ENCODE measurements at places on chromosomes 4 and X. TPM values are rescaled to one million over a fixed set of nuclear protein-coding genes. Genes with fewer than 3 reads are reported as not detected.

- DNase-seq: no peak
Observed at GRCh38 chr4:54731552-54731951, 73.8 kb downstream of the KIT start.

DNA sequence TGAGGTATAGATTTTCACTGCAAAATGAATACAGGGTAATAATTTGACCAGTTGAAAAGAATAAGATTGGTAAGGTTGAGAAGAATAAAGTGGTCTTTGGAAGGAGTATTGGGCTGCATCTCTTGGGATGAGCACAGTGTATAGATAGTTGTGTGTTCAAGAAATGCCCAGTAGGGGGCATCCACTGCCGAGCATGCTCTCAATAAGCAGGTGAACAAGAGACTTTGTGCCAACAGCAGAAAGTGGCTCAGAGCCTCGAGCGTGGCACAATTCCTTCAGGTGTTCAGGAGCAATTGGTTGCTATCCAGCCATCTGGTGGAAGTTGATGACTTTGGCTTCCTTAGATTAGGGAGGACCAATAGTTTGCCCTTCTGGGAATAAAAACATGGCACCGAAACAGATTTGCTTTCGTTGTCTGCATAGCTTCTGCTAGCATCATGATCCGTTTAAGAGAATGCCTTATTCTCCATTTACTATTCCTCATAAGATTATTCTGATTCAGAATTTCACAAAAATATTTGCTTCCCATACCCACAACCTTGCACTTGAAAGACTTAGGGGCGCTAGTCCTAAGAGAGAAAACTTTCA lies 258.1 kb upstream of the NEIL3 start:
- DNase-seq: no peak

- no peak for DNase-seq
Observed at GRCh38 chrX:46837558-46838485, 979 bp downstream of the RP2 start.

DNA sequence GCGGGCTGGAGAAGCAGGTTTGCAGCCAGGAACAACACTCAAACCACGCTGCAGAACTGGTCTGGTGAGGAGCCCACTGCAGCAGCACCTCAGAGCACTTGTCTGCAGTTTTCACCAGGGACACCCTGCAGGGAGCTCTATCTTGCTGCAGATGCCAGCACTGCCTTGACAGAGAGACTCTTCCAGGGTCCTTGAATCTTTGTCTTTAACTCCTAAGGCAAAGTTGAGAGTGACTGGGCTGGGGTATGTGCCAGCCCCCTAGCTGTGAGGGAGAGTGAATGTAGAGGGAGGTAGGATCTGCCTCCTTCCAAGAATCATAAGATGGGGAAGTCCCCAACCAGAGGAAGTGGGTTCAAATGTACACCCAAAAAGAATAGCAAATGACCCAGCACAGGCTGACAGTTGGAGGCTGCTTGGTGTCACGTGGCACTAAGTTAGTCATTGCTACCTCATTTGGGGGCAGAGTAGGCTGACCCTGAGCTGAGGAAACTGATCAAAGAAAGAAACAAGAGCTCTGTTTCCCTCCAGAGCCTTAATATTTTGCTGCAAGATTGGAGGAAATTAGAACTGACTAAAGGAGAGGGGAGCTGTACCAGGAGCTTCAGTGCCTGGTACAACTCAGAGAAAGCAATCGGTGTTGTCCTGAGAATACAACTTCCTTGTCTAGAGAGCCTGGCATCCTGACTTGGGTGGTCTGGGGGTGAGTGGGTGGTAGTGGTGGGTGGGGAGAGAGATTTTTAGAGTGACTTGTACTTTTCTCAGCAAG lies 28.2 kb upstream of the HUWE1 start:
- no peak for DNase-seq

DNA sequence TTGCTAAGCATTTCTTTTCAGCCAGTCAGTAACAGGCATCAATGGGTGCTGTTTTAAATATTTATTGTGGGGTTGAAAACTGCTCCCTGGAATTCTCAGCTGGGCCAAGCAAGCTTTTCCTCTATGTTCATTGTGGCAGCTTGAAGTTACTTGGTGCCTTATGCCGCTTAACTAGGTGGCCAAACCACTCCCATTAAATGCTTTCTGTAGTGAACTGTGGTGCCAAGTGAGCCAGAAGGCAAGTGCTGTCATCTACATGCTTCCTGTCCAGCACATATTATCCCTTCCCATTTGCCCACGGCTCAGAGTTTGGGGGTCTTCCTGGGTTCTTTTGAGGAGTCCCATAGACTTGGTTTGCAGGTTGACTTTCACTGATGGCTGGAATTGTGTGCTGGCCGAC lies 64.8 kb downstream of the TAB3 start:
- no peak for DNase-seq

- DNase-seq: no peak
Observed at GRCh38 chr4:128572778-128573241, 236.7 kb upstream of the JADE1 start.

- peak; percentile 48 for DNase-seq
Observed at GRCh38 chrX:9464435-9465371, at the start of gene TBL1X. TSS of gene TBL1X (plus strand) at chrX:9465058. CDS start at chrX:9653587, 188,529 bp downstream.

GRCh38 chr4:100372432-100372831 lies 145.4 kb downstream of the EMCN start:
- DNase-seq: no peak

DNA sequence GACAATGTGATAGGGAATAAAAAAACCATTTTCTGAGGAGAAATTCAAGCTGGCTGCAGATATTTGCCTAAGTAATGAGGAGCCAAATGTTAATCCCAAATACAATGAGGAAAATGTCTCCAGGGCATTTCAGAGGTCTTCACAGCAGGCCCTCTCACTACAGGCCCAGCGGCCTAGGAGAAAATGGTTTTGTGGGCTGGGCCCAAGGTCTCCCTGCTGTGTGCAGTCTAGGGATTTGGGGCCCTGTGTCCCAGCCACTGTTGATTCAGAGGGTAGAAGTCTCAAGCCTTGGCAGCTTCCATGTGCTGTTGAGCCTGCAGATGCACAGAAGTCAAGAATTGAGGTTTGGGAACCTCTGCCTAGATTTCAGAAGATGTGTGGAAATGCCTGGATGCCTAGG lies 778.7 kb downstream of the CENPC start:
- DNase-seq: no peak

DNA sequence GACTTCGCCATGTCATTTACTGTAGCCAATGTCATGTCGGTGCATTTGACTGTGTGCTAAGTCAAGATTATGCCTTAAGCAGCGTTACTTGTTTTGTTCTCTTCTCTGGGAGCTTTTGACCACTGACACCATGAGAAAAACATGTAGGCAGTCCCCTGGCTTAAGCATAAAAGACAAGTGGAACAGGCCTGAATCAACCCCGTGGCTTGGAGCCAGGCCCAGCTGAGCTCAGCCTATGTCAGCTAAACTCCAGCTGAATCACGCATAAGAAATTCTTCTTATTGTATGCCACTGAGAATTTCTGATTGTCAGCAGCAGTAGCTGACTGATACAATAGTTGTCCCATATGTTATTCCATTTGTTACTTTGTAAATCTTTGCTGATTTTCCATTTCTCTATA lies 261.9 kb downstream of the CBLL2 start:
- DNase-seq: no peak

DNA sequence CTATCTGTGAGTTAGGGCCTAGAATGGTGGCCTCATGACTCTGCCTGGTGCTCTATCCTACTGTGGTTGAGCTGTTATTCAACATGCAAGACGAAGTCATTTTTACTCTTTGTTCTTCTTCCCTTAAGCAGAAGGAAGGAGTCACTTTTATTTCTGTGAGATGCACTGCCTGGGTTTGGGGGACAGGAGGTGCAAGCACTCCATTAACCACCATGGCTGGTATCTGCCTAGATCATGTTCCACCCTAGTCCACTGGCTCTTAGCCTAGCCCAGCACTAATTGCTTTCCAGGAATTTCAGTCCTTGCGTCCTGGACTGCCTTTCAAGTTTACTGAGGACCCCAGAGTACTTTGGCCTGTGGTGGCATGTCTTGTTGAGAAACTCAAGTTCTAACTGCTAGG lies 1182.7 kb downstream of the FSTL5 start:
- DNase-seq: no peak

DNA sequence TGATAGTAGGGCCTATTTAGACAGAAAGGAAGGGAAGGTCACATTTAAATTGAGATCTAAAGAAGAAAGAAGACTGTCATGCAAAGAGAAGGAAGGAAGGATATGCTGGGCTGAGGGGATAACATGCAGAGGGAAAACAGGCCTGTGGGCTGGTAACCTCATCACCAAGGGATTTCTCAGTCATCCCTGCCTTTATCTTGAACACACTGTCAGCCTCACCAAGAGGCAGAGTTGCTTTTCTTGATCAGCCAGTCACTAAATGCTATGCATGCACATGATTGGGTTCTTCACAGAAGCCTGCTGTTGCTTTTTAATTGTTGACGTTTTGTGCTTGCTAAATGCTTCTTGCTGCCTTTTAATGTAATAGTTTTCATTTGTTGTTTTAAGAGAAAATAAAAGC lies 113.0 kb downstream of the ARHGAP24 start:
- no peak for DNase-seq

DNA sequence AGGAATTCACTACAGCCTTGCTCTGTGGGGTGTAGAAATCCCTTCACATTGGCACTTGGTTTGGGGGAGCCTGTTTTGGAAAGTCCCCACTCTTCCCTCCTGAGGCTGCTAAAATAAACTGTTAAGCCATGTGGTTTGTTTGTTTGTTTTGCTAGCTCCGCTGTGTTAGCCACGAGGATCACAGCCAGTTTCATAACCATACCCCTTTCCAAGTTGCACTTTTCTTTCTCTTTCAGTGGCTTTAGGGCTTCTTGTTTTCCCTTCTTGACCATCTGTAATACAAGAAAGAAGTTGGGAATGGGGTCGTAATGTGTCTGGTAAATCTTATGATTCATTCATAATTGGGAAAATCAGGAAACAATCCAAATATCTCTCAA lies 24.8 kb upstream of the UXT start:
- DNase-seq: no peak

DNA sequence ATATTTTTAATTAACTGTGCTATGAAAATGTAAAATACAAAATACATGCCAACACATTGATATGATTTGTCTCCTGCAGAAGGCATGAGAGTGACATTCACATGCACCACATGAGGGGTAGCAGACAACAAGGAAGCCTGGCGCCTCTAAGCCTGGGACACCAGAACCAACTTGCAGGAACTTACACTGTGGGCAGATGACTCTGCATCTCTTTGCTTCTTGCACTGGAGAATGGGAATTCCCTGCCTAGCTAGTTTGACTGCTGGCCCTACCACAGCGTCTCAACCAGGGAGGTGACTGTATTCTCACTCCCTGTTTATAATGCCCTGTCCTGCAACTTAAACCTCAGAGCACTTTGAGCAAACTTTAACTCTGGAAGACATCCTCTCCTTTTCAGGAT lies 40.5 kb downstream of the PAGE2 start:
- DNase-seq: no peak

- DNase-seq: no peak
Observed at GRCh38 chr4:159980826-159981468, 878.1 kb downstream of the RAPGEF2 start.

- no peak for DNase-seq
Observed at GRCh38 chrX:7074148-7074907, 73.2 kb upstream of the STS start.

GRCh38 chr4:153393397-153393796 lies 48.9 kb downstream of the MND1 start:
- no peak for DNase-seq

- no peak for DNase-seq
Observed at GRCh38 chr4:77697860-77698590, 92.4 kb downstream of the CXCL13 start.

GRCh38 chrX:154967603-154968002 lies 54.9 kb downstream of the F8 start:
- DNase-seq: no peak

- peak; percentile 51 for DNase-seq
Observed at GRCh38 chrX:103687696-103688201, 1.2 kb upstream of the MORF4L2 start.

- DNase-seq: no peak
Observed at GRCh38 chr4:147909225-147909624, 177.3 kb downstream of the ARHGAP10 start.

GRCh38 chr4:75612306-75612705 lies 18.0 kb downstream of the CDKL2 start:
- DNase-seq: no peak

- DNase-seq: no peak
Observed at GRCh38 chr4:123480706-123481418, 84.3 kb downstream of the SPRY1 start.

DNA sequence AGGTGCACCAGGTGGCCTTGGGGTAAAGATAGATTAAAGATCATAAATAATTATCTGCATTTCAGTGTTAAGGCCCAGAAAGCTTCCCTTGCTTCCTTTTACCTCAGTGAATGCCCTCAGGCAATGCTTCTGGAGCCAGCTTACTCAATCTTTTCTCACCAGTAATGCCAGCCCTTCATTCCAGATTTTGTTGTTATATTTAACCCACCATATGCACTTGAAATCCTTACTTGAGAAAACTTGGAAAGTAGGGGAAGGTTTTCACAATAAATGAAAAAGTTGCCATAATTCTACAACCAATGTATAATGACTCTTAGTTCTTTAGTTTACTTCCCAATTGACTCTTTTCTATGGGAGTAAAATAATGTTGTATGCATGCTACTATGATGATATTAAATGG lies 17.1 kb upstream of the PBDC1 start:
- DNase-seq: no peak

Gene DDX53
- total RNA-seq: not detected

Gene MAD2L1
- 28.1 TPM for total RNA-seq

Gene GPRASP1
- 4.1 TPM for total RNA-seq

Gene GAGE12C
- total RNA-seq: not detected

Gene GPM6B
- total RNA-seq: 20.4 TPM

Gene XAGE1B
- not detected for total RNA-seq

Gene CFP
- 0.69 TPM for total RNA-seq

Gene BBS12
- total RNA-seq: 4.6 TPM

Measured in progenitor cell of endocrine pancreas (in vitro differentiated cells).